GM19239 (cell line): ENCODE measurements at places on chromosomes 1 and 21.

DNA sequence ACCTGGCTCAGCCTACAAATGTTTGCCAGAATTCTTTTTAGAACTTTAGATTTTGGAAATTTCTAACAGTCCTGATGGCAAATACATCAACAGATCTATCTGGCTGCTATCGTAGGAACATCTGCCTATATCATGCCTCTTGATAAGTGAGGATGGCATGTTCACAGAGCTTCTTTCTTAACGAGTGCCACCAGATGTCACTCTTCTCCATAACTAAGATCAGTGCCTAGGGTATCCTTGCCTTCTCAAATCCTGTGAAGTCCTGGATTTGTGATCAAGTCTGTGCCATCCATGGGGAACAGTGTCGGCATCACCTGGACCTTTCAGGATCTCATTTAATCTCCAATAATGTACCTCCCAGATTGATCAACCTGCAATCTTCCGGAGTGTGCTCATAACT, 36.5 kb upstream of the CD5L start:
- no peak for DNase-seq

DNA sequence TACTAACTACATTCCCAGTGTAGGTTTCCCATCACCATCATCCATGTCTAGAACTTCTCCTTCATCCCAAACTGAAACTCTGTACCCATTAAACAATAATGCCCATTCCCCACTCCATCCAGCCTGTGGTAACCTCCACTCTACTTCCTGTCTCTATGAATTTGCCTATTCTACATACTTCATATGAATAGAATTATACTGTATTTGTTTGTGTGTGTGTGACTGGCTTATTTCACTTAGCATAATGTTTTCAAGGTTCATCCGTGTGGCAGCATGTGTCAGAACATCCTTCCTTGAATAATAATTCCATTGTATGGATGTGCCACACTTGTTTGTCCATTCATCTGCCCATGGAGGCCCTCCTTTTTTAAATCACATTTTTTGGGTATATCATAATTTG, 35.7 kb downstream of the ATP2B4 start:
- DNase-seq = no peak

DNA sequence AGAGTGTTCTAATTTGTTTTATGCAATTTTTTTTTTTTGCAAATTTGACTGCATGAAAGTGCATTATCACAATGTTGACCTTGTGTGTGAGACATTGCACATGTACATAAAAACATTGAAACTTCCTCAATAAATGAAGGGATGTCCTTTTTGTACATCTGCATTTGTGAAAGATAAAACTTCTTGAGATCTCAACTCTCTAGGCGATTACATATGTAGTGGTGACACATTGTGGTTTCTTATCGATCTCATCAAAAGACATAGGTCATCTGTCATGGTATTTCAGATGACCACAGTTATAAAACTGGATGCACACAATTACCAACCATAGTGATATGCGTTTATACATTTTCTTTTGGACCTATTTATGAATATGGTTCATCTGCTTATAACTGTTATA, 35.6 kb upstream of the C21orf91 start:
- DNase-seq = no peak

GRCh38 chr21:42146273-42146805, 72.6 kb upstream of the ABCG1 start:
- no peak for DNase-seq

- DNase-seq = no peak
These were observed 4.7 kb downstream of the EPHA8 start for GRCh38 chr1:22567994-22568393.

GRCh38 chr1:53121319-53122172, 20.9 kb downstream of the SLC1A7 start:
- no peak for DNase-seq

DNA sequence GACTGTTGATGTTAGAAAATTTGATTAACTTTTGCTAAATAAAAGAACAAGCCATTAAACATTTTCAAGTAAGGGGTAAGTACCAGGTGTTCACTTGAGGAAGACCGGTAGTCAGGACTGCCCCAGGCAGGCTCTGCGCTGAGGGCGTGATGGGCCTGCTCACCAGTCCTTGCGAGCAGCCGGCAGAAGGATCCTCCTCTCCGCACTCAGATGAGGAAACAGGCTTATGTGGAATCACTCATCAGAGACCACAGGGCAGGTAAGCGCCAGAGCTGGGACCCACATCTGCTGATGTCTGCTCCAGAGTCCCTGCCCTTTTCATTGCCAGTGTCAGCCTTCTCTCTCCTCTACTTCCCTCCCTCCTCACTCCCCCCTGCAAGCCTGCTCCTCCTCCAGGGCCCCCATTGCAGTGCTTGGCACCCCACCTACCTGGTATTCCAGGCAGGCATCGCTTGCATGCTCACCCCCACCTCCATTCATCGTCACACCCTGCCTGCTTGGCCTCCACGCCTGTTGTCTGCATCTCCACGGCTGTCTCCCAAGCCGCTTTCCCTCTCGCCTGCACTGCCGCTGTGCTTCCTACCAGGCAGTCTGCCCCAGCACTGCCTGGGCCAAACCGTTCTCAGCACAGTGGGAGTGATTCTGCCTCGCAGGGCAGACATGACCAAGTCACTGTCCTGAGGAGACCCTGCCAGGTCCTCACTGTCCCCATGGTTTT, 24.7 kb upstream of the KDM4A start:
- DNase-seq = no peak
